ENCODE measurements at places on chromosomes 1 and 21. TPM values are rescaled to one million over a fixed set of nuclear protein-coding genes. Genes with fewer than 3 reads are reported as not detected.

- no peak for DNase-seq
These were observed 5.2 kb upstream of the MR1 start for GRCh38 chr1:181028615-181029014.

DNA sequence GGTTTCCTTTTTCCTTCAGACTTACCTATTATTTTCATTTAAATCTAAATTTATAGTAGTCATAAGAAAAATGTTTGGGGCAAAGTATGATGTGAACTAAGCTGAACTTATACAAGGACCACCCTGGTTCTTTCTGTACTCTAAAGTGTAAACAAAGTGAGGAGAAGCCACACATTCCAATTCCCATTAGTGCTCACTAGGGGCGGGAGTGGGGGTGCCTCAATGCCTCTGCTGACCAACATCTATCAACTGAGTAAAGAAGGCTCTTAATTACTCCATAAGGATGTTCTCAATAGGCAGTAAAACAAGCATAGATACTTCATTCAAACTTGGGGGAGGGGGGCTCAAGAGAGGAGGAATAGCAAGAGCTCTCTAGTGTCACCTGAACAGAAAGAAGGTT is 151.7 kb downstream of the CDC42BPA start:
- DNase-seq: no peak

DNA sequence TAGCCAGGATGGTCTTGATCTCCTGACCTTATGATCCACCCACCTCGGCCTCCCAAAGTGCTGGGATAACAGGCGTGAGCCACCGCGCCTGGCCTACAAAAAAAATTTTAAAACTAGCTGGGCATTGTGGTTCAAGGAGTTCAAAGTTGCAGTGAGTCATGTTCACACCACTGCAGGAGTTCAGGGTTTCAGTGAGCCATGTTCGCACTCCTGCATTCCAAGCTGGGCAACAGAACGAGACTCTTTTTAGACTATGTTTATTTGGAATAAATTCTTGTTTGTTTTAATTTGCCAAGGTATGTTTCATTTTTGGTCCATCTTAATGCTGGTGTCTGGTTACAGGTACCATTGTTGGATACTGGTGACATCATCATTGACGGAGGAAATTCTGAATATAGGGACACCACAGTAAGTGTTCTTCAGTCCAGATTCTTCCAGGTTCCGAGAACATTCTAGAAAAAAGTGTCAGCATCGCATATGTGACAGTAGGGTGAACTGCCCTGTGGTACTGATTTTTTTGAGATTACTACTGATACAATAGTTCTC is 3.9 kb downstream of the PGD start:
- no peak for DNase-seq

GRCh38 chr1:196180847-196181593 is 427.2 kb downstream of the KCNT2 start:
- DNase-seq: no peak

- no peak for DNase-seq
These were observed 19.8 kb downstream of the DBT start for GRCh38 chr1:100229681-100230443.

DNA sequence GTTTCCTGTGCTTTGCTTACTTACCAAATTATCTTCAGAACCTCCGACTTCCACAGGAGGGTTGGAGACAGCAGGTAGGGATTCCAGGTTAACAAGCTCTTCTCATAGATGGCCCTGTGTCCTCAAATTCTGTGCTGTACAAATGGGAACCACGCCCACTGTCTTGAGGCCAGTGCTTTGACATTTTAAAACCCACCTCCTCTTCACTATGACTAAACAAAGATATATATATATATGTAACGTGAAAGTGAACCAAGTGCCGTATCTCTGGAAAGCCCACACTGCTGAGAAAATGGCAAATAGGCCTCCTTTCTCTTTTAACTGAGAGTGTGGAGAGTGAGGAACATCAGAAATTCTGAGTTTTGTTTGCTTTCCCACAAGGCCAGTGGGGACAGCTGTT is 99.6 kb downstream of the ZBTB18 start:
- no peak for DNase-seq

DNA sequence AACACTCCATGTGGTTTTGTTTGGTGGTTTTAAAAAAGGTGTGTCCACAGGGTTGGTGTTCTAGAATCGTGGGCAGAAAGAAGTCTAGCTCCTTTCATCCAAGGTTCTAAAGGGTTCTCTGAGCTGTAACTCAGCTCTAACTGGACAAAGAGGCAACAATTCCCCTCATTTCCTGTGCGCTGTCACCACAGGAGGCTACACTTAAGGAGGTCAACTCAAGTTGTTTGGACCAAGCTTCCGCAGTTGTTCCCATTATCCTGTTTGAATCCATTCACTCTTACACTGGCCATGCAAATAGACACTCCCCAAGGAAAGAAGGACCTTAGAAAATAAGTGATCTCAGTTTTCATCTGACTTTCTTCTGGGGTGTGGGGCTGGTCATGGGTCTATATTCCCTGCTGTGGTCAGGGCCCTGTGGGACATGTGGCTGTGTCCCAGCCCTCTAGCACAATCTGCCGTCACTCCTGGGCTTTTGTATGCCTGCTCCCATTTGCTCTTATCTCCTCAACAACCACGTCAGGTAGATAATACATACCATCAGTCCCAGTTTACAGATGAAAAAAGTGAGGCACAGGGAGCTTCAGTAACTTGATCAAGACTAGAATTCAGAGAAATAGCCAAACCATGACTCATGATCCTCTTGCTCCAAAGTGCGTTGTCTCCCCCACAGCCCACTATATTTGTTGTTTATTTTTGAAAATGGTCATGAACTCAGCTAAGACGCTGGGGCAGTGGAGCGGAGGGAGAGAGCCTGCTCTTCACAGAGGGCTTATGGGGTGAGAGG is 103.6 kb downstream of the RHOU start:
- DNase-seq: no peak

DNA sequence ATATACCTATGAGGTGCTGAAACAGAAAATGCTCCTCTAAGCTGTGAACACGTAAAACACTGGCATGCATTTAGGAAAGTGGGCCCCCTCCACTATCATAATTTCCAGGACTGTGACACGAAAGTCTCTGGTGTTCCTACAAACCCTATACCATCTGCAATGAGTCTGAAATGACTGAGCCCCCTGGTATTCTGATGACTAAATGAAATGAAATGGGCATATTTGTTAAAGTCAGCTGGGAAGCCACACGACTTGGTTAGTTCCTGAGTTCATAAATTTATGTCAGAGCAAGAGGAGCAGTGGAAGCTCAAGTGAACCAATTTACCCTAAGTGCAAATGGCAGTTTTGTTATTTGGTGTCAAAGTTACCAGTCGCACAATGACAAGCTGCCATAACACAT is 182.3 kb downstream of the KCTD3 start:
- no peak for DNase-seq

DNA sequence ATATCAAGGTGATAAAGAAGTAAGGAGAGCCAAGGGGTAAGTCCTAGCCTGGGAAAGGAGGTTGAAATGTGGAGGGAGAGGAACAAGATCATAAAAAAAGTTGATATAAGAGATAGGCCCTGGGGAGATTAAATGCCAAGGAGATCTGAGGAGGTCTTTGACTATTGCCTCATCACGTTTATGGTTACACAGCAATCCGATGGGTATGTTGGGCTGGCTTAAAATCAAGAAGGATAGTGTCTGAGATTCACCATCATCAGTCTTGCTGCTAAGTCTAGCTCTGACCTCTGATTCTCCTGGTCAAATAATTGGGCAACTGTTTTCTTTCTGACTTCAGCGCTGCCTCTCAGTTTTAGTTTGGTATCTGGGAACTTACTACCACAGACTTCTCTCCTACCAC is 416.3 kb downstream of the GPATCH2 start:
- no peak for DNase-seq

GRCh38 chr1:18142471-18142870 is 34.9 kb downstream of the IGSF21 start:
- no peak for DNase-seq

- DNase-seq: no peak
These were observed 199.7 kb upstream of the ADGRL2 start for GRCh38 chr1:81600878-81601622.

DNA sequence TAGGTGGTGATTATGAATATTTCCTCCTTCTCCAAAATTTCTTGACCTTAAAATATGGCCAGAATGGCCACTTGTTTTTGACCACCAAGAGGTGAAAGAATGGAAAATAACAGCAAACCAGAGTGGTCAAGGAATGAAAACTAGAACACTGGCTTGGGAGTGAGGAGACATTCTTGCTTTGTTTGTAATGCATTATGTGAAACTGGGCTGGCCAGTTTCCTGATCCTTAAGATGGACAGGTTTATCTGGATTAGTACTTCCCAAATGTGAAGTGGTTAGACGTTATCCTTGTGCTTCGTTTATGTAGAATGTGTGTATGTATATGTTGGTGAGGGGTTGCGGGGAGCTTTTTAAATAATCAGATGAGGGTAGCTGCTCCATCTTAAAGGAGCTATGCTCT is 12.8 kb downstream of the PLA2G4A start:
- no peak for DNase-seq

DNA sequence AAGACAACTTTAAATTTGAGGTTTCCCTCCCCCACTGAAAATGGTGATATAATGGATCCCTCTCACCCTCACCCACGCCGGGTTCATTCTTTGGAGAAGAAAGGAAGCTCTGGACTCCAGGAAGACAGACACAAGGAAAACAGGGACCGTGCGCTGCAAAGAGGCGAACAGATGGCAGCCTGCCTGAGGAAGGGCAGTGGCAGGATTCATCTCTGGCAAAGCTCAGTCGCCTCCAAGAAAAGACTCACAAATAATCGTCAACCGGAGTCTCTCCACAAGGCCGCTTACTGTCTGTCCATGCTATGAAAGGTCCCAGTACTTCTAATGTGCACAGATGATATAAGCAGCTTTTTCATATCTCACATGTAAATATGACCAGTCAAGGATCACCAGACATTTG is 110.3 kb downstream of the TIAM1 start:
- no peak for DNase-seq

DNA sequence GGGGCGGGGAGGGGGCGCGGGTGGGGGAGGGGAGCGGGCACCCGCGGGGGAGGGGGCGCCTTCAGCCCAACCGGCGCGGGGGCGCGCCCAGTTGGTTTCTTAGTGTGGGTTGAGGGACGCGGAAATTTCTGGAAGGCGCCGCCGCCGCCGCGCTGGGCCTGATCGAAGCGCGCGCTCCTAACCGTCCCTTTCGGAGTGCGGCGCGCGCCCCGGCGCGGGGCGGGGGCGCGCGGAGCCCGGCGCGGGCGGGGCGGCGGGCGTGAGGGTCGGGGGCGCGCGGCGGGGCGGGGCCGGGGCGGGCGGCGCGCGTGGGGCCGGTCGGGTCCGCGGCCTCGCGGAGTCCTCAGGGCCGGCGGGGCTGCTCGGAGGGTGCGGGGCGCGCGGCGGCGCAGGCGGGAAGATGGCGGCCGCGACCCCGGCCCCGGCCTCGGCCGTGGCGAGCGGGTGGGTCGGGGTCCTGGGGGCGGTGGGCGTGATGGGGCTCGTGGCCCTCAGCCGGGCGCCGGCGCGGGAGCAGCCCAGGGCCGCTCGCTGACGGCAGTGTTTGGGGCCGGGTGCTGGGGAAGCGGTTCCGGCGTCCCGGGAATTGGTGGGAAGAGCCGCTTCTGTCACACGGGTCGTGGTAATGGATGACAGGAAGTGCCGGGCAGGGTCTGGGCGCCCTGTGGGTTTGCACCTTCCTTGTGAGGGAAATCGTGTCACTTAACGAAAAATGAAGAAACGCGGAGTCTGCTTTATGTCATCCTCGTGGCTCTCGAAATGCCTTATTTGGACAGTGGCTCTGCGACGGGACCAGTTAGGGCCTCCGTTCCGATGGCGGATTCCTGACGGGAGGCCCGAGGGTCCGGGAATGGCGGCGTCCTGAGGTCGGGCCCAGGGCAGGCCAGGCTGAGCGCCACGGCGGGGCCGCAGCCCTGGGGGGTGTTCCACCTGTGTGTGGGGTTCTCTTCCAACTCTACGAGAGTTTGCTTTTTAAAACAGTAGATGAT is 764 bp downstream of the PKNOX1 start:
- peak; percentile 85 for DNase-seq

DNA sequence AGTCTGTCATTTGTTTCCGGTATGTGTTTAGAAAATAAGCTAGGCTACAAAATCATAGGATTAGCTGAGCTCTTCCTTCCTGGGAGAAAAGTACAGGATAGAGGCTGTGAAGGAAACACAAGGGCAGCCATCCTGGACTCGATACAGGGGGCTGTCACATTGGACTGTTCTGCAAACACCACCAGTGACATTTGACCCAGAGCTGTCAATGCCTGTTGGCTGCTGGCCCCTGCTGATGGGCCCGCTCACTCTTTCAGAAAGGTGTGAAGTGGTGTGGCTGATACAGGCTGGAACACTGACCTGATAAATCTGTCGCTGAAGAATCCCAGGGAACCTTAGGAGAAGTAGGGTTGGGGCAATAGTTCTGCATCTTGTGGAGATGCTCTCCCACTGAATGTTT is 183.1 kb downstream of the RHOU start:
- no peak for DNase-seq

GRCh38 chr1:225811622-225812487 is 1.9 kb downstream of the EPHX1 start:
- no peak for DNase-seq

The GFI1 gene
- 0.41 TPM for total RNA-seq

The IL12RB2 gene
- 0.99 TPM for total RNA-seq

The CXADR gene
- total RNA-seq: 1.9 TPM

The CD84 gene
- 2.2 TPM for total RNA-seq

The IL19 gene
- total RNA-seq: not detected

The TAL1 gene
- total RNA-seq: 3.1 TPM

The REG4 gene
- total RNA-seq: not detected

The LCE1E gene
- total RNA-seq: not detected

The ZFP69B gene
- total RNA-seq: 0.55 TPM

The RNU1-2 gene
- total RNA-seq: under 0.01 TPM

All from sigmoid colon (tissue), 7 donors.